ENCODE measurements at places on chromosomes 1 and 21.

DNA sequence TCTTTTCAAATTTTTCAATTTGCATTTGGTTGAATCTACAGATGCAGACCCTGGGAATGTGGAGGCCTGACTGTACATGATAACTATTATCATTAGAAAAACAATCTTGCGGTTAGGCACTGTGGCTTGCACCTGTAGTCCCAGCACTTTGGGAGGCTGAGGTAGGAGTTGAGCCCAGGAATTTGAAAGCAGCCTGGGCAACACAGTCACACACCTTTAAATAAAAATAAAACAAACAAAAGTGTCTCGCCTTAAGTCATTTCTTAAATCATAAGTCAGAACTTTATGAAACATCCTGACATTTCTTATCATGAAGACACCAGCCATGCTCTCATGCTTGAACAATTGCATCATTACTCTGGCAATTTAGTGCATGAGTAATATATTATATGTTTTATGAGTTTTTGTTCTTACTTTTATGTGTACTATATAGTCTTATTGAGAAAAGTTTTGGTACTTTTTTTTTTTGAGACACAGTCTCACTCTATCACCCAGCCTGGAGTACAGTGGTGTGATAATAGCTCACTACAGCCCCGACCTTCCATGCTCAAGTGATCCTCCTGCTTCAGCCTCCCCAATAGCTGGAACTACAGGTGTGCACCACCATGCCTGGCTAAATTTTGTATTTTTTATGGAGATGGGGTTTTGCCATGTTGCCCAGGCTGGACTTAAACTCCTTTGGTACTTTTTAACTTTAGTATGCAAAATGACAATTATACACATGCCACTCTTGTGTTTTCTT lies 7.8 kb downstream of the TBX19 start:
- no peak for DNase-seq

DNA sequence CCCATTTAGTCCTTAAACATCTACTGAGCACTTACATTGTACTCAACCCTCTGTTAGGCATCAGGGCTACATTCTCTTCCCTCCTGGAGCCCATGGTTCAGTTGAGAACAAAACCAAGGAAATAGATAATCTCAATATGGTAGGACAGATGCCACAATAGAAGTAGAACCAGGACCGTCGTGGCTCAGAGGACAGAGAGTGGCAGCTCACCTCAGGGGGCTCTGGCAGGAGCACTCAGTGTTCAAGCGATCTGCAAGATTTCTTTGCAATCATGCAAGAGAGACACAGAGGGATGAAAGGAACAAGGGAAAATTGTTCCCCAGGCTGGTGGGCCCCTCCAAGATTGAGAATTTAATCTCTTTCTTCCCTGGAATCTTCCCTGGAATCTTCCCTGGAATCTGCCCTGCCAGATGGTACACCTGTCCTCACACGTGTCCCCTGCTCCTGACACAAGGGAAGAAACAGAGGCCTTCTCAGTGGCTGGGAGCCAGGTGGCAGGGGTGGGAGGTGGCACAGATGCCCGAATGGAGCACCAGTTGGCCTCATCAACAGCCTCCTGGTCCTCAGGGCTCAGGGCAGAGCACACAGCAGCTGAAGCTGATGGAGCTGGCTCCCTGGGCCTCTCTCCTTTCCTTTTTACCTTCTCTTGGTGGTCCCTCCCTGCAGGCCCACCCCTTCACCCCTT lies 135.4 kb downstream of the PLXNA2 start:
- DNase-seq: no peak

DNA sequence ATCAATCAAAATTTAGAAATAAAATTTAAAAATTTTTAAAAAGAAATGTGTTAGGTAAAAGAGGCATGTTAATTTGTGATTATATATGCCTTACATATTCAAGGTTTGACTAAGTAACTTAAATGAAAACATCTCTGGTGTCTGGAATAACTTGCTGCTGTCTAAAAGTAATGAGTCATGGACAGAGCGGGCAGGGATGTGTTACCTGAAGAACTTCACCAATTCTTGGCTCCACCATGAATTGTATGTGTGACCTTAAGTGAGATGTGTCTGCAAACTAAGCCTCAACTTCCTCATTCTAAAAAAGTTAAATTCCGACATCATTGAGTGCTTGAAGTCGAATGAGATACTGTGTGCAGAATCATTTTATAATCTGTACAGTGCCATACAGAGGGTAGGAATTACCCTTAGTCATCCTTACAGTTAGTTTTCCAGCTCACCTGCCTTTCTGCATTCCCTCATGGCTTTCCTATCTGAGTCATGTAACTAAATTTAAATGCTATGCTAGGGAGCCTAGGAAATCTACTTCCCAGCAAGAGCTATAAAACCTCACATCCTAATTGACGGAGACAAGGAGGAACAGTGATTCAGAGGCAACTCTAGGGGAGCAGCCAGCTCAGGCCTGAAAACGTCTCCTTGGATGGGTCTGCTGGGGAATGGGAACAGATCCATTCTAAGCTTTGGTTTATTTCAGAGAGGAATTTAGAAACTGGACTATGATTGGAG lies 100.7 kb upstream of the TSPAN2 start:
- no peak for DNase-seq

DNA sequence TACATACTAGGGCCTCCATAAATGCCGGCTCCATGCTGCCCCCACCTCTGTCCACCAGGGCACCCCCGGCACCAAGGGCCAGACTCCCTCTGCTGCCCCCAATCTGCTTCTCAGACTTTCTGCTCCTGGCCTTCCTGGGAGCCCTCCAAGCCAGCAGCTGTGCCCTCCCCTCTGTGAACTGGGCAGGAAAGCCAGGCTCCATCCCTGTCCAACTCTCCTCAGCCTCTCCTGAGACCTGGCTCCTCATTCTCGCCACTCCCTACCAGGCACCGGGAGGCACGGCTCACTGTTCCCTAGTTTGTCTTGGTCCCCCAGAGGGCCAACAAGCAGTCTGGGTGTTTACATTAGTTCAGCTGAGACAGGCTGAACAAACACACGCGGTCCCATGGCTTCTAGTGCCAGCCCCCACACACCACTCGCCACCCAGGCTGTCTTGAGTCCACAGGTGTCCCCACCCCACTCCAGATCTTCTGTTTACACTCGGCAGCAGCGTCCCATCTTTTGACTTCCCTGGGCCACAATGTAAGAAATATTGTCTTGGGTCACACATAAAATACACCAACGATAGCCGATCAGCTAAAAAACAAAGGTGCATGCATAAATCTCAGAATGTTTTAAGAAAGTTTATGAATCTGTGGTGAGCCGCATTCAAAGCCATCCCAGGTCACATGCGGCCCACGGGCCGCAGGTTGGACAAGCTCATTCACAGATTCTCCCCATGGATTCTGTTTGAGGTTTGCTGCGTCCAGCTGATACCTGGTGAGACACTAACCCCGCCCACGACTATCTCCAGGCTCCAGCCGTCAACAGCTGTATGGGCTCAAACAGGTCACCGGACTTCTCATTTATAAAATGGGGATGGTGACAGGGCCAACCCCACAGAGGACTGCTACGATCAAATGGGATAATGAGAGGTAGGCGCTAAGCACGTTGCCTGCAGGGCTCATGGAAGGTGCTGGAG lies 29.5 kb upstream of the ECE1 start:
- no peak for DNase-seq

- no peak for DNase-seq
Observed at GRCh38 chr21:44710756-44711326, 531 bp downstream of the TSPEAR start.

DNA sequence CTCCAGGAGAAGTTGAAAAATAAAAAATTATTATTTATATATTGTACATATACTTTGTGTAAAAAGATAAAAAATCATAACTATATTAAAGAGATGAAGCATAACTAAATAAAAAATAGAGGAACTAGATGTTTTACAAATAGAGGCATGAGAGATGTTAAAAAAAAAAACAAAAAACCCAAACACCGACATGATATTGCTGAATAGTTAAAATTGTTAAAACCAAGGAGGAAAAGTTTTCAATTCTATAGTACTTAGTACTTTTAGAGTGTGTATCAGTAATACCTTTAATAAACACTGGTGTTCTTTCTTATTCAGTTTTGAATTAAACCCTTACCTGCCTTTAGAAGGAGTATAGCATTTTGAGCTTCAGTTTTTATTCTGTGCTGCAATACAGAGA lies 32.1 kb downstream of the BACH1 start:
- DNase-seq: no peak
